Cortex of kidney (tissue), 1 donor: ENCODE measurements at places on chromosomes 6 and 20.

- no peak for DNase-seq
These were observed 489.3 kb upstream of the FLRT3 start for GRCh38 chr20:14826543-14827313.

GRCh38 chr6:74879976-74880375 lies 325.9 kb downstream of the COL12A1 start:
- no peak for DNase-seq

DNA sequence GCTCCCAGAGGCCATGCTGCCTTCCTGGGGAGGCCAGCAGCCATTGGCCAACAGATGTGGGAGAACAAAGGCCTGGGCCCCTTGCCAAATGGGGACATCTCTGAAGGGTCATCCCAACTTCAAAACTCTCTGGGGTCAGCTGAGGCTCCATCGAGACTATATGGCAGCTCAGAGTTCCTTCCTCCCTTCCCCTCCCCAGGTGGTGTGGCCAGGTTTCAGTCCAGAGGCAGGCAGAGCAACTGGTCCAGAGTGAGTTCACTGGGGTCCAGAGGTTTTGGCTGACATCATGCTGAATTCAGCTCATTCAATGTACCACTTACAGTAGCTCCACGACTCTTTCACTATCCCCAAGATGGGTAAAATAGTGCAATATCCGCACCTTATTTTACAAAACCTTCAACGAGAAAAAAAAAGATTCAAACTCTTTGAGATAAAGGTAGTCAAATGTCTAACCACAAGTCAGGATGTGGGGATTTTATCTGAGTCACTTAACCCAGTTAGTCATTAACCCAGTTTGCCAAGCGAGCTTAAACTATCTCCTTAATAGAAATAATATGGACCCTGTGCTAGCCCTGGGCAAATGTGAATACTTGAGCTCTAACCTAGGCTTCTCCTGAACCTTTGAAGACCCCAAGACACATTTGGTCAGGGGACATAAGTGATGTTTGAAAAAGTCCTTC lies 108.4 kb upstream of the PLEKHG1 start:
- DNase-seq = no peak

DNA sequence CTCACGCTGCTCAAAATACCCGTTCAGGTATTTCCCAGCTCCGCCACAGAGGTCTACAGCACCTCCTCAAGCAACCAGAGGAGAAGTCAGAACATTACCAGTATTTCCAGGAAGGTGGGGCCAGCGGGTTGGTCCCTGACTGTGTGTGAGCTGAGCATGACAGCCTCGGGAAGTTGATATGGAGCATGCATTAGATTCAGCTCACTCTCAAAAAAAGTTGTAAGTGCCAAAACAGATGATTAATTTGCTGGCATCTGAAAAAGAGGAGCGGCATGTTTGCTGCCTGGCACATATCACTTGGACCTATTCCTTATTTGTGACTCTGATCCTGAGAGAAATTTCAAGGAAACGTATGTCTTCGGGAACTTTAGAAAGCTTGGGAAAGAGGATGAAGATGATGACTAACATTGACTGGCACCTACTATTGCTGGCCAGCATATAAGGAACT lies 32.3 kb downstream of the ELOVL2 start:
- no peak for DNase-seq

GRCh38 chr20:646107-646867 lies 6.7 kb downstream of the SRXN1 start:
- no peak for DNase-seq

- no peak for DNase-seq
These were observed 963.3 kb upstream of the GJE1 start for GRCh38 chr6:141169419-141169818.

GRCh38 chr20:58646703-58647102 lies 4.4 kb upstream of the STX16 start:
- DNase-seq = no peak

GRCh38 chr6:157037165-157037564 lies 260.0 kb downstream of the ARID1B start:
- DNase-seq = no peak

DNA sequence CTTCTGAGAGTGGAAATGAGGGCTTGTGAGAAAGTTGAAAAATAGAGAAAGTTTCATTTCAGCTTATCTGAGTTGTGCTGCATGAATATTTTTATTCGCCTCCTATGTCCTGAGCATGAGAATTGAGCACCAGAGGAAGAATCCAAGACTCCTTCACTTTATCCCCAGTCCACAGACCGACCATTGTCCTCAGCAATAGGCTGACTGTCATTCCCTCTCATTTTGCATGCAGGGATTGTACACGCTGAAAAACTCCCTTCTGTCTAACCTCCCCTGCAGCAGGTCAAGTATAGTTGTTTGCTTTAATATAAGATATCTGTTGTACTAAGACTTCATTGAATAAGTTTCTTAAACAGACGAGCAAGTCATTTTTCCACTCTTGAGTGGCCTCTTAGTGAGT lies 437.6 kb downstream of the PRKN start:
- no peak for DNase-seq

- no peak for DNase-seq
These were observed 247.9 kb downstream of the SLC24A3 start for GRCh38 chr20:19460386-19460785.

DNA sequence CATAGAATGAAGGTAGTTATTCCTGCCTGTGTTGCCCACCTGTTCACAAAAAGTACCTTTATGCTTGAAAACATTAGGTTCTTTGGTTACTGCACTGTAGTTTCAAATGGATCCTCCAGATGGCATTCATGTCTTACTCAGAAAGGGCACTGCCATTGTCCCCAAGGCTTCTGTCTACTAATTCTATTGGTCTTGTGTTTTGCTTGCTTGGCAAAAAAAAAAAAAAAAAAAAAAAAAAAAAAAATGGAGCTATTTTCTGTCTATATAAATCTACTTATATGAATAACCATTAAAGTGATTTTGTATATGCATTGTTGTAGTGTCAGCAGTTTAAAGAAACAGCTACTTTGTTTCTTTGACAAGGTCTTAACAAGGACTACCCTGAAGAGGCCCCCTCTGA lies 12.7 kb upstream of the EFHC1 start:
- DNase-seq = no peak

DNA sequence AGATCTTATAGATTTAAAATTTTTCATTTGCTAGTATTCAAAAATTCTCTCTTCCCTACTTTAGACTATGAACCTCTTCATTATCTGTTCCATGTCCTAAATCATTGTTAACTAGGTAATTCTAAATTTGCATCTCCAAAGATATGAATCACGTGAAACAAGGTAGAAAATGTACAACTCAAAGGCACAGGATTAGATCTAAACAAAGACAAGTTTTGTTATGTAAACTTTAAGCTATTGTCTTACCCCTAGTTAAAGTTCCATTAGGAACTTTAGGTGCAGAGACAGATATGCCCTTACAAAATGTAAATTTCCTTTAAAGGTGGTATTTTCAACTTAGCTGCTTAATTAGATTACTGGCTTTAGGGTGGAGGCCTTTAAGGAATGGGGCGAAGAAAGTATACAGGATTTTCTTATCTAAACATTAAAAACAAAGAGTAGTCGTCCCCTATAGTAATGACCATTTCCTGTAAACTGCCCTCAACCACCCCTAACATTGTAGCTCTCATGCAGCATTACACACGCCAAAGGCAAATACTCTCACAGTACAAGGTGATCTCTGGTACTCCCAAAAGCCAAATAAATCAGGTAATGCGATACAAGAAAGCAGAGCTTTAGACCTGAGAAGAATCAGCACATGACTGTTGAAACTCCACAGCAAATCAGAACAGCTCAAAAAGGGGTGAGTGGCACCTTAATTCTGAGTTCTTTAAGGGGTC lies 57.4 kb upstream of the MRAP2 start:
- DNase-seq = no peak

DNA sequence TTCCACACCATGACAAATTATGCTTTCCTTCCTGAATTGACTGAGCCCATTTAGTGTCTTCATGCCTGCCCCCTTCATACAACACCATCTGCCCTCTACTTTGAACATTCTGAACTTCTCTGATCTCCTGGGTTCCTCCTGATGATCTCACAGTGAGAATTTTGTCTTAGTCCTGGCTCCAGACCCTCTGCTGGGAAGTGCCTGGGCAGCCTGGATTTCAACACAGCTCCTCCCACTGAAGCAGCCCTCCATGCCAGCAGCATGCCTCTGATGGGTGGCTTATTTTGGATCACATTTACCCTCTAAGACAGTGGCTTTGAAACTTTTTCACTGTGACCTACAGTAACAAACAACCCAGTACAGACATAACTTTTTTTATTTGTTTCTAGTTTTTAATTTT lies 41.5 kb downstream of the DSE start:
- DNase-seq = no peak

DNA sequence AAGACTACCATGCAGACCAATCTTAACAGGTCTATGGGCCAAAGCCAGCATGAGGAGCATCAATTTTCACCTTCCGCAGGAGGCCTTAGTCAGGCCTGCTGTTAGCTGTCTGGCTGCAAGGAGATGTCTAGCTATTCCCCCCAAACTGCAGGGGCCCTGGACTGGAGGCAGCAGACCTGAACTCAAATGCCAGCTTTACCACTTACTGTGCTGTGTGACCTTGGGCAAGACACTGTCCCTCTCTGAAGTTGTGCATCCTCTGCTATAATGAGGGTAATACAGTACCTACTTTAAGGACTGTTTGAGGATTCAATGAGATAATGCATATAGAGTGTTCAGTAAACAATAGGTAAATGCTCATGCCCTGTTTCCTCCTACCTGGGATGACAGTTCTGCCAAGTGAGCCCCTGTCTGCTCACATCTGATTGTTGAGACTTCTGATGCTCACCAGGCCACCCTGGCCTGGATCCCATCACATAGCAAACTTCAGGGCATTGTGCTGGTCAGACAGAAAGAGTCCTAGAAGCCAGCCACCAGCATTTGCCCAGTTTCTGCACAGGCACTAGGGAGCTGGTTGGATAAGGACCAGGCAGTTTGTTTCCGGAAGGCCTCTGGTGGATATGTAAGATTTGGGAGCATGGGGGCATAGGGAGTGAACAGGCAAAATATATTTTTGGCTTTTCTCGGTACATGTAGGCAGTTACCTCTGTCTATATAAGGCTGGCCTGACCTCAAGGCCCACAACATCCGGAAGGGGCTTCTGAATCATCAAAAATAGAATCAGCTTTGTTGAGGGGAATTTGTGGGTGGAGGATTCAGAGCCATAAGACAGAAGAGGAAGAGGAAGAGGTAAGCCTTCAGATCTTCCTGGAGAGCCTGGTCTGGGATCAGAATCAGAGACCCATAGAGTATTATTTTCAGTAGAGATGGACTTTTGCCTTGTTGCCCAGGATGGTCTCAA lies 2.3 kb upstream of the OCSTAMP start:
- no peak for DNase-seq

- no peak for DNase-seq
These were observed 131.3 kb downstream of the GJA10 start for GRCh38 chr6:90025523-90026061.

DNA sequence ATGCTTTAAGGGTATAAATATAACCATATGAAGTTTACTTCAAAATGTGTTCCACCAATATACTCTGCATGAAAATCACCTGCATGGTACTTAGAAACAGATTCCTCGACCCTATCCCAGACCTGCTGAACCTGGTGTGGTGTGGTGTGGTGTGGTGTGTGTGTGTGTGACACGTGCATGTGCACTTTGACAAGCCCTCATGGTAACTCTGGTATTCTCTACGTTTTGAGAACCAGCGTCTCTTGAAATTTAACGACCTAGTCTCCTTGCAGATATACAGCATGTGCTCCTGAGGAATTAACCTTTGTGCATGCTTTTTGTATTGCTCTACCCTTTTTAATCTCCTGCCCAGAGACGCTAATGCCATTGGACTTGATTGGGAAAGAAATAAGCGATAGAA lies 29.5 kb downstream of the GGTLC1 start:
- no peak for DNase-seq

DNA sequence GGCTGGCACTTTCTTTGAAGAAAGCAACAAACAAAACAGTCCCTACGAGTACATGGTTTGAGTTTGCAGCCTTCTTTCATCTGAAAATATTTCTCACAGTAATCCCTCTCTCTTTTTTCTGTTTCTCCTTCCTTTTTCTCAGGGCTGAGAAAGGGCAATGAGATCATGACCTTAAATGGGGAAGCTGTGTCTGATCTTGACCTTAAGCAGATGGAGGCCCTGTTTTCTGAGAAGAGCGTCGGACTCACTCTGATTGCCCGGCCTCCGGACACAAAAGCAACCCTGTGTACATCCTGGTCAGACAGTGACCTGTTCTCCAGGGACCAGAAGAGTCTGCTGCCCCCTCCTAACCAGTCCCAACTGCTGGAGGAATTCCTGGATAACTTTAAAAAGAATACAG lies 80.7 kb upstream of the CLDN20 start:
- DNase-seq = no peak

DNA sequence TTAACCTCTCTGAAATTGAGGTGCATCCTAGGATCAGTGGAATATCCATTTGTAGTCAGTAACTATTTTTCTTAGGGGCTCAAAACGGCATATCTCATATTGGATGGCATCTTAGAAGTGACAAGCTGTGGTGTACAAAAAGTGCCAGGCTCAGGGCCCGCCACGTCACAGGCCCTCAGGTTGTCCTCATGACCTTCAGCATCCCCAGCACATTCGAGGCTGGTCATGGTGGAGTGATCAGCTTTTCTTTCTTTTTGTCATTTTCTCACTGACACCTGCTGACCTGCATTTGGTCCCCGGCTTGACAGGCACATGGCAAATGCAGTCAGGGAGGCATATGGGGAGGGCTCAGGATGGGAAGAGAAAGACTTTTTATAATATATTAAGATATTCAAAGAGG lies 7.1 kb upstream of the E2F1 start:
- no peak for DNase-seq

DNA sequence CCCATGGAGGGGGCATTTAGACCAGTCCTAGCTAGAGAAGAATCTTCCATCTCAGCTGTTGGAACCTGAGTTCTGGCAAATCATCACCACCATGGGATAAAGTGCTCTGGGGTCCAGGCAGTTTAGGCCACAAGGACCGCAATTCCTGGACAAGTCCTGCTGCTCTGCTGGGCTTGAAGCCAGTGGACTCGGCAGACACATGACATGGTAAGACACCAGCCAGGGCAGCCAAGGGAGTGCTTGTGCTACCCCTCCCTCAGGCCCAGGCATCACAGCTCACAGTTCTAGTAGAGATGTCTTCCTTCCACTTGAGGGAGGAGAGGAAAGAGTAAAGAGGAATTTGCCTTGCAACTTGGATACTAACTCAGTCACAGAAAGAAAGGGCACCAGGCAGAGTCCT lies 246.0 kb downstream of the EYA4 start:
- DNase-seq = no peak

GRCh38 chr6:26432627-26433201 lies 7.6 kb upstream of the BTN3A3 start:
- no peak for DNase-seq

DNA sequence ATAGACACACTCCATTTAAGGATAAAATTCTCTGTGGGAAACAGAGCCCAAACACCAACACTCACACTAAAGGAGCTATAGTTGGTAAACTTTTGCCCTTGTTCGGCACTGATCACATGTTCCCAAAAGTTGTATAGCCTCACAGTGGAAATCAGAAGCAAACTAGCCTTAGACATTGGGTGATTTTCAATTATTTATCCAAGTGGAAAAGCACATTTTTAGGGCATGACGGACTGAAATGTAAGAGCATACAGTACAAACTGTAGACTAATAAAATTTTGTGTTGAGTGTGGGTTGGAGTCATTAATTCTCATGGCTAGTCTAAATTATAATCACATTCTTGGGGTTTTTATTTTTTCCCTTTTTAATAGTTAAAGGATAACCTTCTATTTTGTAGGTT lies 202.4 kb downstream of the MOXD1 start:
- no peak for DNase-seq
